ENCODE measurements at places on chromosomes 16 and 17. TPM values are rescaled to one million over a fixed set of nuclear protein-coding genes. Genes with fewer than 3 reads are reported as not detected.

GRCh38 chr17:69535016-69535570, 120.6 kb downstream of the MAP2K6 start:
- DNase-seq, result peak; percentile 56

Gene MLYCD
- total RNA-seq, result 30.8 TPM

Gene KRTAP2-1
- not detected for total RNA-seq

GRCh38 chr17:27562777-27563455, 68.1 kb upstream of the LGALS9 start:
- no peak for DNase-seq

DNA sequence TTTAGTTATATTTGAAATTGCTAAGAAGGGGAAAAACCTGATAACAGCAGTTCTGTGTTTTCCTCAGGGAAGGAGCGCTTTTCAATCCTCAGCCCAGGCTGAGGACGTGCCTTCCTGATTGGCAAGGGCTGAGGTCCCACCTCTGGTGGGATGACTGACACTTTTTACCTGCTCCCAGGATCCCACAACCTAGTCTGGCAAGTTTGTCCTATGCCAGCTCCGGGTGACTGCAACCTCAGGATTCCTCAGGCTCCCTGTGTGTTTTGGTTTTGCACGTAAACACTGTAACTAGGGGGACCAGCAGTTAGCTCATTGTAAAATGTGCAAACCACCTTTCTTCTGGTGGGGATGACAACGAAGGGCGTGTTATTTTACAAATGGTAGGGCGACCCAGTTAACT, 7.5 kb downstream of the MARCHF10 start:
- DNase-seq, result no peak

- DNase-seq, result no peak
Observed at GRCh38 chr17:29038085-29038795, 4.7 kb upstream of the PIPOX start.

Data from Peyer's patch (tissue), 4 donors.